CD8-positive, alpha-beta memory T cell (primary cell): ENCODE measurements at places on chromosomes 1 and 21. TPM values are rescaled to one million over a fixed set of nuclear protein-coding genes. Genes with fewer than 3 reads are reported as not detected.

GRCh38 chr1:72837781-72838180 lies 555.4 kb upstream of the NEGR1 start:
- H3K4me1 ChIP-seq = no peaks in the 10 kb centered on the region
- no peaks in the 10 kb centered on the region for H3K36me3 ChIP-seq
- no peak overlapping the region for H3K27ac ChIP-seq
- H3K27me3 ChIP-seq = no peaks in the 10 kb centered on the region
- H3K4me3 ChIP-seq = no peak overlapping the region
- DNase-seq = no peak

DNA sequence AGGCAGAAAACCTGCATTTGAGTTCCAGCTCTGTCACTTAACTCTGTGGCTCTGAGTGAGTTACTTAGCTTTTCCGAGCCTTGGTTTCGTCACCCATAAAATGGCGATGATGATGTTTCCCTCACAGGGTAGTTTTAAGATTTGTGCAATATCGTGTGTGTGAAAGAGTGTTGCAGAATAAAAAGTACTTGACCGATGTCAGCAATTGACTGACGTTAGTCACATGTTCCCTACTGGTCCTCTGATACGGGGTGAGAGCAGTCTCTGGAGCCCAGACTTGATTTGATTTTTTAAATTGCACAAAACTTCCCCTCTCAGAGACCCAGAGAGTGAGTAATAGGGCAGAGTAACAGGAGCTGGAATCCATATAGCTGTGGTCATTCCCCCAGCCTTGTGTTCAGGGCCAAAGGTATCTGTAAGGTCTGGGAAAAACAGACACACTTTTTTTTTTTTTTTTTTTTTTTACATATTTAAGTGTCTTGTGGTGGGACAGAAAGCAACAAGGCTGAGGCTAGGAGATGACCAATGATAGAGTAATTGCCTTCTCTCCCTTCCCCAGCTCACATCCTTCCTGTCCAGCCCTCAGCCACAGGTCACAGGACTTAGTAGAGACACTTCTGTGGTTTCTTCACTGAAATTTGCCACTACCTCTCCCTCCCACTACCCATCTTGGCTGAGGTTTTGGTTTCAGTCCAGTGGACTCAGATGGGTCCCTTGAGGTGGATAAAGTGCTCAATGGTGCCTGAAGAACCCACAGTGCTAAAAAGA lies 2.0 kb downstream of the FCER1G start:
- H3K4me1 ChIP-seq = peaks cover 37% of the 10 kb centered on the region
- H3K4me3 ChIP-seq = no peak overlapping the region
- no peak for DNase-seq
- no peak overlapping the region for H3K27ac ChIP-seq

- peak; percentile 66 for DNase-seq
- no peaks in the 10 kb centered on the region for H3K27me3 ChIP-seq
- H3K27ac ChIP-seq = peak overlapping the region; percentile 14
- no peak overlapping the region for H3K4me3 ChIP-seq
- peaks cover 92% of the 10 kb centered on the region for H3K4me1 ChIP-seq
Observed at GRCh38 chr1:25030674-25031589, 100.9 kb upstream of the RUNX3 start.

DNA sequence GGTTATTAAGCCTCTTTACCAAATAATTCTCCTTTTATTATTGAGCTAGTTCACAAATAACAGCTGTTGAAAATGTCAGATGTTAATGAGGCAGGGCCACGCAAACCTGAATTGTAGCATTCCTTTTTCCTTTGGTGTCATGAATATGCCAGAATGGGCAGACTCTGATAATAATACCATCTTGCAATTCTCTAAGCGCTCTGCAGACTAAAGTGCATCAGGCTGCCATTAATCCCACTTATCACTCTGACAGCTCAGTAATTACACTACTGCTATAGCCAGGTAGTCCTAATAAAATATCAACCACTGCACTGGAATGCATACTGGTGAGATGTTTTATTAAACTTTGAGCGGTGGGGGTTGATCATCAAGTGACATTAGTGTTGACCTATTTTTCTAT lies 177.7 kb downstream of the DPYD start:
- H3K36me3 ChIP-seq = no peaks in the 10 kb centered on the region
- no peaks in the 10 kb centered on the region for H3K27me3 ChIP-seq
- no peak for DNase-seq
- no peaks in the 10 kb centered on the region for H3K4me1 ChIP-seq
- H3K4me3 ChIP-seq = no peak overlapping the region

The MIXL1 gene
- not detected for total RNA-seq
